Amniotic stem cell (primary cell): ENCODE measurements at places on chromosomes 1 and 21.

DNA sequence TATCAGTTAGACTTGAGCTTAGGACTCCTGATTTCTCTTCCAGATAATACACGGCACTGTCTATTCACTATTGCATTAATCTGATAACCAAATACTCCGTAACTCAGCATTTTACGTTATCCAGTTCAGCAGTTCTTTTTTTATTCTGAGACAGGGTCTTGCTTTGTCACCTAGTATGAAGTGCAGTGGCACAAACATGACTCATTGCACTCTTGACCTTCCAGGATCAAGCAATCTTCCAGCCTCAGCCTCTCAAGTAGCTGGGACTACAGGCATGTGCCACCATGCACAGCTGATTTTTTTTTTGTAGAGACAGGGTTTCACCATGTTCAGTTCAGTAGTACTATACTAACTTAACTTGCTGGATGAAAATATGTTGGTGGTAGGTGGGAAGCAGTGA, 156.4 kb downstream of the PATJ start:
- DNase-seq, result no peak

DNA sequence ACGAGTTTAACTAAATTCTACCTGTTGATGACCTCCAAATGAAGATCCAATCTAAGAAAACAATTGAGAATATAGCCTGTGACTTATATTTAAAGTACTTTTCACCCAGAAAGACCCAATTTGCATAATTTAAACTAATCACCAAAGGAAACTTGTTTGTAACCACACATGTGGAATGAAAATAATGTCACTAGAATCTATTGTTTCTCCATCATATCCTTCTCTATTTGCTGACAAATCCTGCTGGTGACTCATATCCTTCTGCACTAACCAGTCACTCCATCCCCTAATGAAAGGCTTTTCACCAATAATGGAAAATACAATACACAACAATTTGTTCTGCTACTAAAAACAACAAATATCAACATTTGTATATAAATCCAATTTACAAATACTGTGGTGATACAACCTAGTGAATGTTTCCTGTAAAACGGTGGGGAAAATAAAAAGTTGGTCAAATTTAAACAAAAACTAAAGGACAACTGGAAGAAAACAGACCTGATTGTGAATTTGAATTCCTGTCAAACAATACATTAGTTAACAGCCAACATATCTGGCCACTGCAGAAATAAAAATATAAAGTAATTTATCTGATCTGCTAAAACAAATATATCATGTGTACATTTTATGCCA, 6.5 kb downstream of the PTP4A2 start:
- DNase-seq, result peak; percentile 24

DNA sequence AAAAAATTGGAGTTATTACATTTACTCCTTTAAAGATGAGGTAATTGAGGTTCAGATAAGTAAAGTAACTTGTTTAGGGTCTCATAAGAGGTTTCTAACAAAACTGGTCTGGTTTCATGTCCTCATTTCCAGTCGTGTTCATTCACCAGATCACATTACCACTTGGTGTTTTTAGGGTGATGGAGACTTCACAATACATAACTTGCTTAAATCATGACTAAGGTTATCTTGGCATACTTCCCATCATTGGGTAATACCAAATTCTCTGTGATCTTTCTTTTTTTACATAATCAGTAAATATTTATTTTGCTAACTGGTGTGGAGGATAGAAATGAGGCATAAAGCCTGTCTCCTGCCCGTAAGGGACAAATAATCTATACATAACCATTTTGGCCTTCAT, 31.6 kb upstream of the RPTN start:
- no peak for DNase-seq

- no peak for DNase-seq
Observed at GRCh38 chr1:154442006-154442740, 37.0 kb downstream of the IL6R start.

DNA sequence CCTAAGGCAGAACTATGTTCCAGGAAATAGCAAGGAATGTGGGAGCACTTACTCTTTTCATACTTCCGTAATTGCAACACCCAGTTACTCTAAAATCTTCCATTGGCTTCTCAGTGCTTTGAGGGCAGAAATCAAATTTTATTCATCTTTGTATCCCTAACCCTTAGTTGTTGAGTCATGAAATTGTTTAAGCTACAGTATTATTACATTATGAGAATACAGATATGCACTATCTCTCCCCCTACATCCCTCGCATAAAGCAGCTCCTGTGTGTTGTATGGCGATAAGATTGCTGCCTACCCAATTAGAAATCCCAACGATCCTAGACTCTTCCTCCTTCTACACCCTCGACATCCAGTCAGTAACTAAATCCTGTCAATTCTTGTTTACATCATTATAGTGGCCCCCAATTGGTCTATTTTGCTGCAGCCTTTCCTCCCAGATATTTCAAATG, 2.6 kb downstream of the AIDA start:
- no peak for DNase-seq

DNA sequence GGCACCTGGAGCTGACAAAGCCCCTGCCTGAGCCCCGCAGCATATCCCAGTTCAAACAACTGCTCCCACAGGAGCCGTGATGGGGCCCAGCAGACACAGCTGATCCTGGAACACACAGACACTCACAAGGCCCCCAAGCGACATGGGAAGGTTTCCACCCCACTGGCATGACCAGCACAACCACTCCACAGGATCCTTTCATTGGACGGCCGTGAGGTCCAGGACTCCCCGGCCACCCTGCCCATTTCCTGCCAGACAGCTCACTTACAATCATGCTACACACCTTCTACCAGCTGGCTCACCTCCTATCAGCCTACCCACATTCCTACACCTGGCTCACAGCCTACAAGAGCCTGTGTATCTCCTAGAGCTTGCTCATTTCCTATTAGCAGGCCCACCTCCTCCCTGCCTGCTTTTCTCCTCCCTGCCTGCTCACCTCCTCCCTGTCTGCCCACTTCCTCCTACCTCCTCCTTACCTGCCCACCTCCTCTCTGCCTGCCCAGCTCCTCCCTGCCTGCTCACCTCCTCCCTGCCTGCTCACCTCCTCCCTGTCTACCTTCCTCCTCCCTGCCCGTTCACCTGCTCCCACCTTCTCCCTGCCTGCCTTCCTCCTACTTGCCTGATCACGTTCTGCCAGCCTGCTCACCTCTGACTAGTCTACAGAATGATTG, 73.9 kb downstream of the MATN1 start:
- no peak for DNase-seq
